ENCODE measurements at places on chromosomes 3 and 15.
A peak's percentile ranks its signal among the peaks of the same experiment; 100 is the strongest.

DNA sequence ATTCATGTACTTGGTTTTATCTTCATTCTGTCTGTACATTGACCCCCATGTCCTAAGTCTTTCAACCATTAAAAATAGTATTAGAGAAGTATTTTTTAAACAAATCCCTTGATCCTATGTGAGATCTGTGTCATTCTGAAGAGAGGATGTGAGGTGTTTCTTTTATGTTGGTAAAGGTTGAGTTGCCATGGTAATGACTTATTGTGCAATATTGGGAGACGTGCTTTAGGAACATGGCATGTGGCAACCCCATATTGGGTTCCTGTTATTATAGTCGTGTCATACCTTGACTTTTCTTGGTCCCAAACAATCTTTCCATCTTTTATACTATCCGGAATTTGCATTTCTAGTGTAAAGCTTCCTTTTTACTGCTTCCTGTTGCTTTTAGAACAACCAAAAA is 203.1 kb downstream of the KCNAB1 start:
- DNase-seq: no peak

DNA sequence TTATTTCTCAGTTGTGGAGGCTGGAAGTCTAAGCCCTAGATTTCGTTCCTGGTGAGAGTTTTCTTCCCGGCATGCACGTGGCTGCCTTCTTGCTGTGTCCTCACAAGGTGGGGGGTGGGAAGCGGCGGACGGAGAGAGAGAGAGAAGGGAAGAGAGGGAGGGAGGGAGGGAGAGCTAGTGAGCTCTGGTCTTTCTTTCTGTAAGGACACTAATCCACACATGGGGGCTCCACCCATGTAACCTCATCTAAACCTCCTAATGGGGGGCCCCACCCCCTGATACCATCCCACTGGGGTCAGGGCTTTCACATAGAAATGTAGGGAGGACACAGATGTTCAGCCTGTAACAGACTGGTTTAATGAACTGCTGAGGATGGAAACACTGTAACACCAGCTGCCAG is 7.3 kb downstream of the FBLN2 start:
- DNase-seq: no peak

GRCh38 chr15:95958382-95958781 is 372.1 kb upstream of the NR2F2 start:
- DNase-seq: no peak

GRCh38 chr3:129305592-129306091 is 27.0 kb downstream of the HMCES start:
- DNase-seq: peak; percentile 57

GRCh38 chr3:185717121-185717520 is 107.7 kb downstream of the IGF2BP2 start:
- DNase-seq: peak; percentile 94

DNA sequence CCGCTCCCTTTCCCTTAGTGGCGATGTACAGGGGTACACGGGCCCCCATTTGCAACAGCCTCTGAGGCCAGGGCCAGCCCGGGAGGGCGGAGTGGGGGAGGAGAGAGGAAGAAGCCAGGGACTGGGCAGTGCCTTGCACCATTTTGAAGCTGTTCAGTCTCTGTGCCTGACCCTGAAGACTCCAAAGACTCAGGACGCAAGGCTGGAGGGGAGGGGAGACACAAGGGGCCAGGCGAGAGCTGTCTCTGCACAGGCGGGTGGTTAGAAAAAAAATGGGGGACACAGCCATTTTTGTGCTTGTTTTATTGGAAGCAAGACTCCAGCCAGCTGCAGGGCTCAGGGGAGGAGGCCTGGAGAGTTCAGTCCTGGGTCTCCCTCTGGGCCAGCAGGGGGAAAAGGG is 1.6 kb downstream of the RPP25 start:
- DNase-seq: no peak

- no peak for DNase-seq
Observed at GRCh38 chr3:126438746-126439145, 36.9 kb downstream of the ZXDC start.

DNA sequence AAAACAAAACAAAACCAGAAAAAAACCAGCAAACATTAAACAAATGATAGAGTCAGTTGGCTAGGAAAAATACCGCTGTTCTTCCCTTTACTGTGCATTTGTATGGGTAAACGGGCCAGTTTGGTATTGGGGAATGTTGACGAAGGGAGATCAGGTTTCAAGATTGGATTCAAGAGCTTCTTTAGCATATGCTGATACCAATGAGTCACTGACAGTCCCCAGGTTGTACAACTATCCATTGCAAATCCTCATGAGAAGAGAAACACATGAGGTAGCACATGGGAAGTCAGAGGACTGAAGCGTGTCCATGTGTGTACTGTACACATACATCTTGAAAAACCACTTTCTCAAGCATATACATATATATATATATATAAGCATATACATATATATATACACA is 25.6 kb downstream of the TIGIT start:
- peak; percentile 56 for DNase-seq

DNA sequence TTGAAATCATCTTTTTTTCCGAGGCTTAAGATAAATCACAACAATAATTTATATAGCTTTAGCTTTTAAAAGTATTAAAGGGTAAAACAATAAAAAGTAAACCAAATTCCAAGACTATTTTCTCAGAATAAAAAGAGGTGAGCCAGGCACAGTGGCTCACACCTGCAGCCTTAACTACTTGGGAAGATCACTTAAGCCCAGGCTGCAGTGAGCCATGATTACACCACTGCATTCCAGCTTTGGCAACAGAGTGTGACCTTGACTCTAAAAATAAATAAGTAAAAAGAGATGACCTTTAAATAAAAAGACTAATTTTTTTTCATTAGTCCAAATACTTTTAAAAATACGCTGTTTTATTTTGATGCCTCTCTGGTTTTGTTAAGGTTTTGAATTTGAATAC is 54.4 kb downstream of the C3orf80 start:
- no peak for DNase-seq

- DNase-seq: no peak
Observed at GRCh38 chr3:30314757-30315325, 291.6 kb upstream of the TGFBR2 start.

DNA sequence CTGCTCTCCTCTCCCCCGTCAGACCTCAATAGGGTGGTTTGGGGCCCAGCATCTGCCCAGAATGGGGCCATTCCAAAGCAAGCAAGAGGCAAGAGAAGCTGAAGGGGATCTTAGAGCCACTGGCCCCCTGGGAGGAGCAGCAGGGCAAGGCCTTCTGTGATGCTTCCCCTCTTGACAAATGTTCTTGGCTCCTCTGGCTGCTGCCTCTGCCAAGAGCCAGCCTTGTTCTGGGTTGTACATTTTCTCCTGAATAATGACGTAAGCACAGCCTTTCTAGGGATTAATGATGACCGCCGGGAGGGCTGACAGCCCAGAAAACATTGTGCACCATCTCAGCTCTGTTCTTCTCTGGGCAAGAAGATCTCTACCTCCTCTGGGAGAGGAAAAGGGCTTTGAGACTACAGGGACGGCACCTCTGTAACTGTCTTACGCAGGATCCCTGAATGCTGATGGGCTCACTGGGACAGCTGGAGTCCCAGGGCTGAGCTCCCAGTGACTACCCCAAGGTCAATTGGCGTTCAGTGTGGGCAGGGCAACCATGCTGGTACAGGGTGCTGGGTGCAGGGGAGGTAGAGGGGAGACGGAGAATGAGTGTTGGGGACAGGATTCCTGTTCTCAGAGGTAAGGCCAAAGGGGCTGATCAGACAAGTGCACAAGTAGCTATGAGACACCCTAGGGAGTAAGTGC is 253.3 kb downstream of the FAM43A start:
- peak; percentile 21 for DNase-seq

DNA sequence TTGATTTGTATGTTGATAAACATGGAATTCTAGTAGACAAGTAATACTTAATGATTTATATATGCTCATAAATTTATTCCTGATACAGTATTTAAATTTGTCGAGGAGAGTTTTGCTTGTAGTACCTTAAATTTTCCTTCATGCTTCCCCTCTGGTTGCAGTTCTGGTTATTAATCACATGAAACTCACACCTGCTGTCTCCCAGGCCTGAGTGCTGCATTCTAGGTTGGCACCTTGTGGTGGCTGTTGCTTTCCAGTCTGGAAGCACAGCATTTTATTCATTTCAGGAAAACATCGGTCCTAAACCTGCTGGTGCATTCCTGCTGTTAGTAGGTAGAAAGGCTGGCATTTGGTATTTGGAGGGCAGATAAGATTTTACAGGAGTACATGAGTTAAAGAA is 44.9 kb downstream of the ATP1B3 start:
- no peak for DNase-seq

GRCh38 chr3:189862385-189862998 is 231.3 kb downstream of the TP63 start:
- DNase-seq: peak; percentile 83

- DNase-seq: peak; percentile 31
Observed at GRCh38 chr15:34119291-34119690, 17.4 kb downstream of the PGBD4 start.

GRCh38 chr15:29636921-29637320 is 185.3 kb downstream of the TJP1 start:
- DNase-seq: no peak

DNA sequence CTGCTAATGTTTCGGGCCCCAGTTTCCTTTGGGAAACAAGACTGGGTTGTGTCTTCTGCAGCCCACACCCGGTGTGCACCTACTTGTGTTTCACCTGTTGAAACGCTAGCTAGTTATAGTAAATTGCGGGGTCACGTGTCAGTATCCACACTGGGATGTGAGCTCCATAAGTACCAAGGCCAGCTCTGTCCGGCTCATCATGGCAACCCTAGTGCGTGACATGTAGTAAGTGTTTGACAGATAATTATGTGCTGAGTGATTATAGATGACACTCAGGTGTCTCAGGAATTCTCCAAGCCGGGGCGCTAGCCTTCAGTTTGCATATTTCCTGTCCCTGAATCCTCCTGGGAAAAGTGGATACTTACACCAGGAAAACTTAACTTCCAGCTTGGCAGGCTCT is 12.8 kb downstream of the APOD start:
- DNase-seq: no peak

GRCh38 chr3:159008401-159008800 is 206.5 kb downstream of the MFSD1 start:
- DNase-seq: peak; percentile 3

DNA sequence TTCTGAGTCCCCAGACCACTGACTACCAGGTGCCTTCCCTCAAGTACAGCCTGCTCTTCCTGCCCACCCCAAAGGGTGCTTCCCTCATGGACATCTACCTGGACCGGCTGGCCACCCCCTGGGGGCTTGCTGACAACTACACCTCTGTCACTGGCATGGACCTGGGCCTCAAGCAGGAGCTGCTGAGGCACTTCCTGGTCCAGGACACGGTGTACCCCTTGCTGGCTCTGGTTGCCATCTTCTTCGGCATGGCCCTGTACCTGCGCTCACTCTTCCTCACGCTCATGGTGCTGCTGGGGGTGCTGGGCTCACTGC is 9.3 kb downstream of the DISP2 start:
- DNase-seq: no peak

DNA sequence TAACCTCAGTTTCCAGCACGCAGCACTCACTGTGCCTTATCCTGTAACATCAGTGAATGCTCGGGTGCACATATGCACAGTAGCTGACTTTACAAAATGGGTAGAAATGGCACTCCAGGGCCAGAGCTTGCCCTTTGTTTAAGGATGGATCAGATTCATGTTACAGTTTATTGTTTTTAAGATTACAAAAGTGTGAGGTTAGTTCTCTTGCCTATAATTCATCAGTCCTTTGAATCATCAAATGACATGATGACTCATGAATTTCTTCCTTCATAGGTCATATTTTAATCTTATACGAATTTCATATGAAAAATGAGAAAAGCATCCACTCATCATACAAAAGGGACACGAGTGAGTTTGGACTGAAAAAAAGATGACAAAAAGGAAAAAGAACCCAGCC is 545.3 kb downstream of the GBE1 start:
- DNase-seq: peak; percentile 1

DNA sequence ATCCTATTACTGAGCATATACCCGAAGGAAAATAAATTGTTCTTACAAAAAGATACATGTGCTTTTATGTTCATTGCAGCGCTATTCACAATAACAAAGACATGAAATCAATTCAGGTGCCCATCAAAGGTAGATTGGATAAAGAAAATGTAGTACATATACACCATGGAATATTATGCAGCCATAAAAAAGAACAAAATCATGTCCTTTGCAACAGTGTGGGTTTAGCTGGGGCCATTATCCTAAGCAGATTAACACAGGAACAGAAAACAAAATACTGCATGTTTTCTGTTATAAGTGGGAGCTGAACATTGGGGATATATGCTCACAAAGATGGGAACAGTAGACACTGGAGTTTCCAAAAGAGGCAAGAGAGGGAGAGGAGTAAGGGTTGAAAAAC is 42.5 kb downstream of the SGO1 start:
- DNase-seq: no peak

DNA sequence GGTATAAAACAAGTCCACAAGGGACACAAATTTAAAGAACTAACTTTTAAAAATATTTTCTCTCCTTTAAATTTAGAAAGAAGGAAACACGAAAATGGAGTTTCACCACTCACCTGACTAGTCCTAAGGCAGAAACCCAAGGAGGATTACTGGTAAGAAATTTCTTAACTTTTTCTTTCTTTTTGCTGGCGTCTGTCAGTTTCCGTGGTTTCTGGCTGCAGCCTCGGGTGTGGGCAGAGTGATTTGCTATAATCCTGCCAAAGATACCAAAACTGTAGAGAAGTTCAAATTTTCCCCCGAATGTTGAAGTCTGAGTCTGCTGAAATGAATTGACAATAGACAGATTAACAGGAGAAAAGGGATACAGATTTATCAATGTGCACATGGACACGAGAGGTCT is 843.6 kb upstream of the ALCAM start:
- DNase-seq: no peak

GRCh38 chr15:89769366-89769765 is 6.8 kb upstream of the MESP2 start:
- DNase-seq: no peak

DNA sequence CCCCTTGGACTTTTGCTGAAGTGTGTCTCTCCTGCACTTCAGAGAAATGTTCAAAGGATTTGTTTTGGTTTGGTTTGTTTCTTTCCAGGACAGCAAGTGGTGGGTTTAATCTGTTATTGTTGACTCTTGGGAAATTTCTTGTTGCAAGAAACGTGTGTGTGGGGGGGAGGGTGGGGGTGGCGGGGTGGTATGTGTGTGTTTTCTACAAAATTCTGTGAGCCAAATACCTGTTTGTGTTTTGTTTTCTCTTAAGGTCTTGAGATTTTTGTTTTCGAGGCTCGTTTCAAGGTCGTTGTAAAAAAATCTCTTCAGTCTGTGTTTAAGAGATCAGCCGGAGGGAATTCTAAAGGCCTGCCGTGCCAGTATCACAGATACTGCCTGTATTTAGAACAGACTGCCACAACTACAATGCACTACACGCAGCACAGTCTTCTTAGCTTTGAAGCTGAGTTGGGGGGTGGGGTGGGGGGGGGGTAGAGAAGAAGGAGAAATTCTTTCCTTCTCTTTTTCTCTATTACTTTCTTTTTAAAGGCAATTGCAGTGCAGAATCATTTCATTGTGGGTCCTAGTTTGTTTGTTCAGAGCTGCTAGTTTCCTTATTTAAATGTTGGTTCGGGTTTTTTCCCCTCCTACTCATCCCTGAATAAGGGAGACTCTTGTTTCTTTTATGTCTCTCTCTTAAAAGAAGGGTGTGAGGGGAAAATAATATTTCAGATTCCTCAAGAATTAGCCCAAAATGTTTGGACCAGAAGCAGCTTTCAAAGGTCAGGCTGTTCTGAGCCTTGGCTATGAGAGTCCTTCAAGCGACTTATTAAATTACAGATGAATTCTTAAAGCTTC is 1.4 kb upstream of the BCL6 start:
- DNase-seq: peak; percentile 59

GRCh38 chr3:57057351-57057750 is 3.1 kb upstream of the SPATA12 start:
- no peak for DNase-seq
